ENCODE measurements at places on chromosomes 16 and 17.

- no peak for DNase-seq
Observed at GRCh38 chr16:89018282-89019158, 41.5 kb upstream of the CBFA2T3 start.

DNA sequence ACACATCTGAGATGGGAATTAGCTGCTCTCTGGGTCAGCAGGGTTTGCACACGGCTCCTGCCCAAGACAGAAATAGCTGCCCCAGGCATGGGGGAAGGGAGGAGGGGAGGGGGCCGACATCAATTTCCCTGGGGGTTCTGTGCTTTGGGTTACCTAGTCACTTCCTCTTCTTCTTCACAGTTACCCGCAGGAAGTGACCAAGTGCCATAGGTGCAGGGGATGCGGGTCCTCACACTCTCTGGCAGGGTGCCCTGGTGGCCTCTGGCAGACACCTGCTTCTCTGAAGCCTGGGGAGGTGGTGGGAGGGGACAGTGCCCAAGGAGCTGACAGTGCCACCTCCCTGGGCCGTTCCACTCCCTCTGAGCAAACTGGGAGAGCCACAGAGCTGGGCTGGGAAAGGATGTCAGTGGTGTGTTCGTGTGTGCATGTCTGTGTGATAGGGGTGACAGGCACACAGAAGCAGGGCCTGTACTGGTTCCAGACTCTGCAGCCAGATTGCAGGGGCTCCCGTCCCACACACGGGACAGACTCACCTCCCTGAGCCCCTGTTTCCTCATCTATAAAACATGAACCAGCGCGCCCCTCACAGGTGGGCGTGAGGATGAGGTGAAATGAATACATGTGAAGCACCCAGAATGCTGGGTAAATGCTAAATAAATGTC is 18.2 kb downstream of the SCN4A start:
- DNase-seq: peak; percentile 23

DNA sequence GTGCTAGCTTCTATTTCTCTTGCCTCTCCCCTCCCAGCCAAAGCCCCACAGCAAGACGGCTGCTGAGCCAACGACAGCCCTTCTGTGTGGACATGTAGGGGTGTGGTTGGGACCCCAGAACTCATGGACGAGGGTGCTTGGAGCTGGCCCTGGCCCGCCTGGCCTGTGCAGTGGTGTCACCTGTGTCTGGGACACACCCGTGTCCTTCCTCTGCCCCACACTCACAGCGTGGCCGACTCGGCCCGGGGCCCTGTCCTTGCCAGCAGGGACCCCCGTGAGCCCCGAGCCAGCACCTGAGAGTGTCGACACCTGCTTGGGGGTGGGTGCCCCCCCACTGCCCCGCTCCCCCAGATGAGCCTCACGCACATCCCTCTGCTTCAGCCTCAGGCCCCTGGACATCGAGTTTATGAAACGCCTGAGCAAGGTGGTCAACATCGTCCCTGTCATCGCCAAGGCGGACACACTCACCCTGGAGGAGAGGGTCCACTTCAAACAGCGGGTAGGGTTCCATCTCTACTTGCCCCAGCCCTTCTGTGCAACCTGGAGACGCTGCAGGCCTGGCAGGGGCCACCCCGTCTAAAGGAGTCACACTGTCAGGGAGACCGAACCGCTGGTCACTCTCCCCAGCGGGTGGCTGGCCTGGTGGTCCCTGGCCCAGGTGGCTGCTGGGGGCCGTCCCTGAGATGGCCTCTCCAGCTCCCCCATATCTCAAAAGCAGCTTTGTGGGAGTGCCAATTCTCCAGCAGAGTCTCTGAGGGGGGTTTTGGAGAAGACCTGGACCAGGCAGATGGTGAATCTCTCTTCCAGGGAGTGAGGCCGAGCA is 349.8 kb downstream of the SEC14L1 start:
- no peak for DNase-seq

- peak; percentile 79 for DNase-seq
Observed at GRCh38 chr17:4811471-4811870, 4.5 kb downstream of the PLD2 start.

DNA sequence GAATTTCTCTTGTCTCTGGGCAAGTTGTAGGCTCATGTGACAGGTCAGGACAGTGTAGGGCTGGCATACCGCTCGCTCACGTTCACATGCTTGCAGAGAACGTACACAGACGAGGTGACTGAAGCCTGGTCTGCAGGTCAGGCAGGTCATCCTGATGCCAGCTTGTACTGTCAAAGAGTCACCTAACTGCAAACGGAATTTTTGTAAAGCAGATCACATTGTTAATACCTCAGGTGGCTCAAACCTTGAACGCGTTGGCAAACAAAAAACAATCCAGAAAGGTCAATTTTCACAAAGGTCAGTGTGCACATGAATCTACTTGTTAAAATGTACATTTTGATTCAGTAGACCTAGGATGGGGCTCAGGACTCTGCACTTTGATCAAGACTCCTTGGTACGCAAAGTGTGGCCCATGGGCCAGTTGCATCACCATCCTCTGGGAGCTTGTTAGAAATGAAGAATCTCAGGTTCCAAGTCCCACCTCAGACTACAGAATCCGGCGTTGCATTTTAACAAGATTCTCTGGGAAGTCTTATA is 28.6 kb downstream of the ANKRD40 start:
- no peak for DNase-seq

GRCh38 chr17:80449194-80449929 is 27.0 kb downstream of the NPTX1 start:
- DNase-seq: no peak

DNA sequence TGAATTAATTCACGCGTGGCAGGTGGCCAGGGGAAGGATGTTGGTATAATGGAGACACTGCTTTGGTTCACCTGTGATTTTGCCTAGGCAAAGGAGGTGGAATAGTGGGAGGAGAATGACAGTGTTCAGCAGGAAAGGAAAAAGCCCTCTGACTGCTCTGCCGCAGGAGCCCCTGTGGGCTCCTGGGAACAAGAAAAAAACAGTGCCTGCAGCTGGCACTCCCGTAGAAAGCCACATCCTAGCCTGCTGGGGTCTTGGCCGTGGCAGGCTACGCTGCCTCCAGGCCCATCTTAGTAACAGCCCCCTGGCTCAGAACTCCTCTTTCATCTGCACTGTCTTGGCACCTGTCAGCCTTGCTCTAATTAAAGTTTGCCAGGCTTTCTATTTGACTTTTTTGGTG is 20.6 kb downstream of the ADORA2B start:
- no peak for DNase-seq

GRCh38 chr16:88284626-88285513 is 97.9 kb upstream of the ZNF469 start:
- no peak for DNase-seq

DNA sequence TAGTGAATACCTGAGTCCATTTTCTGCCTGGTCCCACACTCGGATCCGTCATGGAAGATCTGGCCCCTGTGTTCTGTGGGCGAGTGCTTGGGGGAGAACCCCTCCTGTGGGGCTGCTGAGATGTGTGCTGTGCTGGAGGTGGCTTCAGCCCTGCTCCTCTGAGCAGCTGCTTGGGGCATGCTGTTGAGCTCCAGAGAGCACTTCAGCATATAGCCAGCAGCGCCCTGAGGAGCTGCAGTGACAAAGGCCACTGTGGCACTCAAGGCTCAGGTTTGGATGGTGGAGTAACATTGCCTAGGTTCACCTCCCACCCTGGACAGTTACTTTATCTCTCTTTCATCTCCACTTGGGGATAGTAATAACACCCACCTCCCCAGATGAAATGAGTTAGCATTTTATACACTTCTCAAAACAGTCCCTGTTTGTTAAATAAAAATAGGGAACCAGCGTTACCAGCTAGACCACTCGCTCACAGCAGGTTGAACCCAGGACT is 75.3 kb downstream of the KSR1 start:
- DNase-seq: peak; percentile 42

DNA sequence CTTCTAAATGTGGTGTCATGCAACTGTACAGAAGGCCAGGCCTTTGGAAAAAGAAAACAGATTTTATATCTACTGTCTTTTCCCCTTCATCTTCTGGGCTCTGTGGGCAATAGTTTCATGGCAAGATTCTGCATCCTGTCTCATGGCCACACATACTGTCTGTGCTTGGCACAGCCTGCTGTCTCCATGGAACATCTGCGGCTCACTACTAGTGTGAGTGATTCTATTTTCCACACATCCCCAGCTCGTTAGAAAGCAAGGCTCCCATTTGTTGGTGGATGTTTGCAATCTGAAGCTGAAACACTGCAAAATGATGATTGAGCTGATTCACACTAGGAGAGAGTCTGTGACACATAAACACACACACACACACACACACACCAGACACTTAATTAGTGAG is 32.4 kb downstream of the CACNG3 start:
- no peak for DNase-seq

DNA sequence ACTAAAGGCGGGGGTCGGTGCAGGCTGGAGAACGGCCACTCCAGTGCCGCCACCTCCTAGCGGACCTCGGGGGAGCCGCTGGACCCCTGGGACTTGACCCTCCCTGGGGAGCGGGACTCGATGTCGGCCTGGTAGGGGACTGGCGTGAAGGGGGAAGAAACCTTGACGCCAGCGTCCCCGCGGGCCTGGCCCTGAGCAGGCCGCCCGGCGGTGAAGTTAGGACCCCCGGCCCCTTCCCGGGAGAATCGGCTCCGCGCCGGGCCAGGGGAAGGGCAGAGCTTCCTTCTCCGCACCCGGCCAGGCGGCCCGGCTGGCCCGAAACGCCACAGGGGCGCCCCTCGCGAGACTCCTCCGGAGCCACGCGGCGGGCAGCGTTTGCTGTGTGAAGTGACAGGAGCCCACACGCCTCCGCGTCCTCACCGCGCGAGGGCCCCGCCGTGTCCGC is 389 bp downstream of the DUS1L start:
- no peak for DNase-seq

GRCh38 chr16:23532448-23532847 is 22.2 kb upstream of the GGA2 start:
- no peak for DNase-seq

GRCh38 chr17:57697891-57698711 is 47.0 kb downstream of the CCDC182 start:
- DNase-seq: no peak

- DNase-seq: no peak
Observed at GRCh38 chr16:27722892-27723450, 173.0 kb downstream of the KATNIP start.

GRCh38 chr16:88768071-88768783 is 16.8 kb downstream of the PIEZO1 start:
- no peak for DNase-seq

GRCh38 chr17:82831041-82831817 is 8.6 kb downstream of the ZNF750 start:
- DNase-seq: no peak

- DNase-seq: peak; percentile 28
Observed at GRCh38 chr16:21277927-21278706, at the start of gene CRYM. Gene CRYM, minus strand, starts transcription at chr16:21278290. Its CDS starts 39 bp downstream, at chr16:21278251.

GRCh38 chr16:89048871-89049422 is 44.7 kb upstream of the ACSF3 start:
- DNase-seq: no peak

DNA sequence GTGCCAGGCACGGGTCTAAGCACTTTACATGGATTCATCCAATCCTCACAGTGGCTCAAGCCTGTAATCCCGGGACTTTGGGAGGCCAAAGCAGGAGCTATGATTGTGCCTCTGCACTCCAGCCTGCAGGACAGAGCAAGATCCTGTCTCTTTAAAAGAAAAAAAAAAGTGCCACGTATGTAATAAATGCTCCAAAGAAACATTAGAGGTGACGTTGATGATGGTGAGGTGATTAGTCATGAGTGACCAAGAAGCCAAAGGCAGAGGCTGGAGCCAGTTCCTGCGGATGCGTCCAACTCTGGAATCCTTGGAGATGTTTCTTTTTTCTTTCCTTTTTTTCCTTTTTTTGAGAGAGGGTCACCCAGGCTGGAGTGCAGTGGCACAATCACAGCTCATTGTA is 59.4 kb upstream of the SIAH1 start:
- peak; percentile 30 for DNase-seq

DNA sequence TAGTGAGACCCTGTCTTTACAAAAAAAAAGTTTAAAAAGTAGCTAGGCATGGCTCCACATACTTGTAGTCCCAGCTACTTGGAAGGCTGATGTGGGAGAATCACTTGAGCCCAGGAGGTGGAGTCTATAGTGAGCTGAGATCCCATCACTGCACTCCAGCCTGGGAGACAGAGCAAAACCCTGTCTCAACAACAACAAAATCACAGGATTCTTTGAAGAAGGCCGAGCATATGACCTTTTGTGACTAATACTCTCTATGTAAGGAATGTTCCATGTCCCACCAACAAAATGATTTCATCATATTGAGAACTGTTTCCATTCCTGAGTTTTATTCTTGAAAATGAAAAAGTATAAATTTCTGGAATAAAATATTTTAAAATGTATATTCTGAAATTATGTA is 58.9 kb upstream of the EFCAB3 start:
- no peak for DNase-seq

GRCh38 chr16:78791926-78792325 is 692.5 kb downstream of the WWOX start:
- no peak for DNase-seq

GRCh38 chr17:39772415-39772814 is 34.7 kb downstream of the GRB7 start:
- no peak for DNase-seq

DNA sequence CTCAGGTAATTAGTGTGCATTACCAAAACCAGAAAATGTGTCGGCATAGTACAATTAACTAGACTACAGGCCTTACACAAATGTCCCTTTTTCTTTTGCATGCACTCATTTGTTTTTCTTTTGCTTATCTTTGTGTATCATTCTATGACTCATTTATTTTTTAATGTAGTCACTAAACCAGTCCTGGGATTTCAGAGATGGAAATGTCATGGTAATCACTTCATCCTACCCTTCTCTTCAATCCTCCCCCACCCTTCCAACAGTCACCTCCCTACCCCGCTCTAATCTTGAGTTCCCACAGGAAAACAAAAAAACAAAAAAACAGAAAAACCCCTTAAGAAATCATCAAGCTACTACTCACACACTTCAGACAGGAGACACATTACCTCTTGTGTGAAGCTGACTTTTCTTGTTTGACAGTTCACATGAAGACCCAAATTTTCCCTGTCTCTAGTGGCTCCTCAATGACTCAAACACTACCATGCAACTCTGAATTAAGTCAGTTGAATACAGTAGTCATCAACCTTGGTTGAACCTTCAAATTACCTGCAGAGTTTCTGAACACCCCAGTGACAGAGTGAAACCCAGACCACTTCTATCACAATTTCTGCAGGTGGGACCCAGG is 242.4 kb upstream of the SALL1 start:
- no peak for DNase-seq

- DNase-seq: no peak
Observed at GRCh38 chr17:6061290-6061689, 8.9 kb upstream of the WSCD1 start.

DNA sequence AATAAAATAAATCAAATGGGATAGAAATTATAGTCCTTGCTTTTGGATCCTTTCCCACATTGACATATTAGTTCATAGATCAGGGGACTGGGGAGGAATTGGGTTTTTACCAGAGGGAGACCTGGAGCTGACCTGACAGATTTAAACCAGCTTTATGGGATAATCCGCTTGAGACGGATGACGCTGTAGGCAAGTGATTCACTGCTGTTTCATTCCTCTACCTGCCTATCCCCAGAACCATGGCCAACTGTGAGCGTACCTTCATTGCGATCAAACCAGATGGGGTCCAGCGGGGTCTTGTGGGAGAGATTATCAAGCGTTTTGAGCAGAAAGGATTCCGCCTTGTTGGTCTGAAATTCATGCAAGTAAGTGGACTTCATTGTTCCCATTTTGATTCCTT is 2.1 kb downstream of the NME1 start:
- no peak for DNase-seq
